Breast epithelium (tissue), 4 donors: ENCODE measurements at places on chromosomes 6 and 20. TPM values are rescaled to one million over a fixed set of nuclear protein-coding genes. Genes with fewer than 3 reads are reported as not detected.

Gene TOX2
- total RNA-seq = 0.66 TPM

DNA sequence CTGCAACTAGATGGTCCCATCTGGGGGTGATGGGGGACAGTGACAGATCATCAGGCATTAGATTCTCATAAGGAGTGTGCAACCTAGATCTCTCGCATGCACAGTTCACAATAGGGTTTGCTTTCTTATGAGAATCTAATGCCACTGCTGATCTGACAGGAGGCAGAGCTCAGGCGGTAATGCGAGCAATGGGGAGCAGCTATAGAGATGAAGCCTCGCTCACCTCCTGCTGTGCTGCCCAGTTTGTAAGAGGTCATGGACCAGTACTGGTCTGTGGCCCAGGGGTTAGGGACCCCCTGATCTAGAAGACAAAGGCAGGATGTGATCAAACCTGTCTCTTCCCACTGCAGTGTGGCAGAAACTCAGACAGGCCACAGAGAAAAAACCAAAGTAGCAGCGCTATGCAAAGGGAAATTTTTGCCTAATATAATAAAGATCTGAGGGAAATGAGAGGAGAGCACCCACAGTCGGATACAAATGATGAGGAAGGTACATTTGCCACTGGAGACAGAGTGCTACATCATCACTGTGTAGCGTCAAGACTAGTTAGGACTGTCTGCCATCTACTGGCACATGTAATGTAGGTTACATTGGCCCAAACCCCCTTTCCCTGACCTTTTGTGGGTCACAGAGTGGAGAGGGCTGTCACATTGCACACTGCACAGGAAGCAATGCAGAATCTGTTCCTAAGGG is 4.1 kb upstream of the LY86 start:
- DNase-seq = no peak

- DNase-seq = no peak
Observed at GRCh38 chr6:168960551-168961263, 292.9 kb downstream of the THBS2 start.

GRCh38 chr6:138450445-138450844 is 46.4 kb downstream of the HEBP2 start:
- no peak for DNase-seq
